Spinal cord (tissue), 10 donors: ENCODE measurements at places on chromosomes 4 and X. TPM values are rescaled to one million over a fixed set of nuclear protein-coding genes. Genes with fewer than 3 reads are reported as not detected.

GRCh38 chr4:8373973-8374545, 66.5 kb downstream of the ACOX3 start:
- no peak overlapping the region for H3K27ac ChIP-seq
- peaks cover 86% of the 10 kb centered on the region for H3K36me3 ChIP-seq
- H3K4me3 ChIP-seq: no peak overlapping the region
- no peaks in the 10 kb centered on the region for H3K27me3 ChIP-seq
- DNase-seq: no peak

DNA sequence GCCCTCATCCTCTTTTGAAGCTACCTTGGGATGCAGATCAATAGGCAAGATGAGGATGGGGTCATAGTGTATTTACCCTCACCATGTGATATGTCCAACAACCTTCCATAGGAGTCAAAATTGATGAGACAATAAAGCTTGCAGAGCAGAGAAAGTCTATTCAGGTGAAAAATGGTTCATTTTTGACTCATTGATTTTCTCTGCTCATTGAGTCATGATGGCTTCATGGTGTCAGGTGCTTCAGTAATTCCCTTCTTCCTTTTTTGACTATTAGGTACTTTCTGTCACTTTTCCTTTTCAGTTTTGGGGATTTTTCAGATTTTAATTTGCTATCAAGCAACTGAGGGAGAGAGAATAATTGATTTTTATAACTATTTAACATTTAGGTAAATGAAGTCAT, 55.9 kb upstream of the IL2 start:
- no peaks in the 10 kb centered on the region for H3K4me1 ChIP-seq
- H3K27ac ChIP-seq: no peak overlapping the region
- H3K4me3 ChIP-seq: no peak overlapping the region
- no peaks in the 10 kb centered on the region for H3K27me3 ChIP-seq
- DNase-seq: no peak

DNA sequence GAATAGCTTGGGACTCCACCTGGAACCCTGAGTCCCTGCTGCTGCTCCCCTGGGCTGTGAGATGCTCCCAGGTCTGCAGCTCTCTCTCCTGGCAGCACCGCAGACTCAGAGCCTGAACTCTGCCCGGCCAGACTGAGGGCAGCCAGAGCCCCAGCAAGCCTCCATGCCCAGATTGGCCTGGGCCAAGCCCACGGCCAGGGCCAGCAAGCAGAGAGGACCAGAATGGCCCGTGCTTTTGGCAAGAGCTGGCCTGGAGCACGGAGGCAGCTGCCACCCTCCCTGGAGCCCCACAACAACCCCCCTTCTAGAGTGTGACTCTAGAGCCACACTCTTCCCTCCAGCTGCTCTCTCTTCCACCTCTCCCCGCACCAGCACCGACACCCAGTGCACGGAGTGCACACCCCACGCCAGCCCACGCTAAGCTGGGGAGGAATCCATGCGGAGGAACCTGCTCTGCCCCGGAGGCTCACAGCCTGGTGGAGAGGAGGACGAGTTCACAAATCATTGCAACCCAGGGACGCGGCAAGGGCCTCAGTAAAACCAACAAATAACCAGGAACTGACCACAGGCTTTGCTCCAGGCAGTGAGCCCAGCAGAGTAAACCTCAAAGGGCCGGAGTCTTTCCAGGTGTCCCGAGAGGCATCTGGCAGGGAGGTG, 110.3 kb downstream of the HMX1 start:
- no peak overlapping the region for H3K4me3 ChIP-seq
- H3K27ac ChIP-seq: no peak overlapping the region
- no peaks in the 10 kb centered on the region for H3K27me3 ChIP-seq
- H3K4me1 ChIP-seq: no peaks in the 10 kb centered on the region
- DNase-seq: no peak

DNA sequence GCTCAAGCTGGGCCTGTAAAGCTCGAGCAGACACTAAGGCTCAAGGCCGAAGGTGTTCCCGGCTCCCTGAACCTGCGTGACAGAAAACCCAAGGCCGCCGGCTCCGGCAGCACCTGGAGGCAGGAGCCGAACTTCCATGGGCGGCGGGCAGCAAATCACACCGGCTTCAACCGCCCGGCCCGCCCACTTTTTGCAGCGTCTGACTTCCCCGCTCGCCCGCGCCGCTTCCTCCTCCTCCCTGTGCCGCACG, 940 bp upstream of the NSD2 start:
- peak overlapping the region; percentile 91 for H3K27ac ChIP-seq
- H3K4me1 ChIP-seq: peaks cover 14% of the 10 kb centered on the region
- peak overlapping the region; percentile 54 for H3K4me3 ChIP-seq
- peak; percentile 48 for DNase-seq
- no peaks in the 10 kb centered on the region for H3K36me3 ChIP-seq

- no peak overlapping the region for H3K27ac ChIP-seq
- H3K36me3 ChIP-seq: no peaks in the 10 kb centered on the region
- H3K27me3 ChIP-seq: no peaks in the 10 kb centered on the region
- peaks cover 10% of the 10 kb centered on the region for H3K4me1 ChIP-seq
- H3K4me3 ChIP-seq: no peak overlapping the region
- no peak for DNase-seq
Observed at GRCh38 chr4:145528601-145529000, 46.9 kb downstream of the SMAD1 start.

GRCh38 chr4:122652379-122652778, 31.5 kb upstream of the IL21 start:
- no peaks in the 10 kb centered on the region for H3K36me3 ChIP-seq
- DNase-seq: peak; percentile 13
- H3K4me1 ChIP-seq: no peaks in the 10 kb centered on the region
- no peak overlapping the region for H3K4me3 ChIP-seq
- H3K27ac ChIP-seq: no peak overlapping the region

DNA sequence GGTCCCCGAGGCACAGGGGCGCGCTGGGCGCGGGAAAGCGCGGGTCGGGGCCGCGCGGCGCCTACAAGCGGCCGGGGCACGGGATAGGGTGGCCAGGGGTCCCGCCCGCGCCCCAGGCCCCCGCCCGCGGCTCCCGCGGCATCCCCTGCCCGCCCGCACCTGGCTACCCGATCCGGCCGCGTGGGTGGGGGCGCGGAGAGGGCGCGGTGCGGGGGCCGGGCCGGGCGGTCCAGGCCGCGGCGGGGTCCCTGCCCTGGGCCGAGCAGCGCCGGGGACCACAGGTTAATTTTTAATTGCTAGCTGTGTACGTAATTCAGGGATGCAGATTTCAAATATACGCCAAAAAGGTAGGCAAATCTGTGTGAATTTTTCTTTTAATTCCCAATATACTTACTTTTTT, 44.3 kb upstream of the FAM47C start:
- H3K4me3 ChIP-seq: no peak overlapping the region
- DNase-seq: no peak
- H3K4me1 ChIP-seq: no peaks in the 10 kb centered on the region
- no peaks in the 10 kb centered on the region for H3K36me3 ChIP-seq
- H3K27me3 ChIP-seq: peaks cover 2% of the 10 kb centered on the region

The PRDM5 gene
- 53.0 TPM for total RNA-seq

The RAB40A gene
- 0.88 TPM for total RNA-seq

GRCh38 chr4:31183256-31183655, 463.1 kb downstream of the PCDH7 start:
- H3K27ac ChIP-seq: no peak overlapping the region
- no peaks in the 10 kb centered on the region for H3K36me3 ChIP-seq
- no peaks in the 10 kb centered on the region for H3K27me3 ChIP-seq
- H3K4me3 ChIP-seq: no peak overlapping the region

- H3K36me3 ChIP-seq: no peaks in the 10 kb centered on the region
- DNase-seq: no peak
- no peak overlapping the region for H3K4me3 ChIP-seq
- H3K27me3 ChIP-seq: peaks cover 24% of the 10 kb centered on the region
Observed at GRCh38 chrX:16999275-16999674, 52.8 kb downstream of the REPS2 start.

The TEX13C gene
- not detected for total RNA-seq

GRCh38 chrX:104309169-104309568, 54.4 kb upstream of the ESX1 start:
- no peak overlapping the region for H3K4me3 ChIP-seq
- no peaks in the 10 kb centered on the region for H3K36me3 ChIP-seq
- H3K27ac ChIP-seq: no peak overlapping the region

GRCh38 chr4:6495296-6495590, 22.8 kb upstream of the PPP2R2C start:
- no peaks in the 10 kb centered on the region for H3K36me3 ChIP-seq
- no peaks in the 10 kb centered on the region for H3K27me3 ChIP-seq
- no peak for DNase-seq
- no peak overlapping the region for H3K4me3 ChIP-seq

- no peak for DNase-seq
- H3K4me3 ChIP-seq: no peak overlapping the region
- H3K27ac ChIP-seq: no peak overlapping the region
Observed at GRCh38 chr4:141686146-141686775, 49.9 kb downstream of the IL15 start.

- DNase-seq: no peak
- no peak overlapping the region for H3K27ac ChIP-seq
- H3K4me1 ChIP-seq: no peaks in the 10 kb centered on the region
- peaks cover 3% of the 10 kb centered on the region for H3K36me3 ChIP-seq
Observed at GRCh38 chr4:184744236-184744635, 10.3 kb upstream of the CENPU start.

DNA sequence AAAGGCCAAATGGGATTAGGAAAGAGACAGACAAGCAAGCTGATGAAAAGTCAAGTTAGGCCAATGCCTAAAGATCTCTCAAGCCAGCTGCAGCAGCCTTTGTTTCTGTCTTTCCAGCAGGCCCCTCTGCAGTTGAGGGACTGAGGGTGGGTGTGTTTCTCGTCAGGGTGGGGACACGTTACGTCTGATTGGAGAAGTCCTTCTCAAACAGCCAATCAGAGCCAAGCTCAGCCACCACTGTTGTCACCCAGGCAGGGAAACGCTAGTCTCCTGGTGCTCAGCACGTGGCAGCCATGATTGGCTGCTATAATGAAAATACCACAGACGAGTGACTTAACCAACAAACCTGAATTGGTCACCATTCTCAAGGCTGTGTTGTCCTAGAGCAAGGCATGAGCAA, 177.1 kb upstream of the LCORL start:
- no peak overlapping the region for H3K4me3 ChIP-seq
- no peak for DNase-seq
- no peaks in the 10 kb centered on the region for H3K4me1 ChIP-seq
- no peaks in the 10 kb centered on the region for H3K27me3 ChIP-seq
- no peak overlapping the region for H3K27ac ChIP-seq

GRCh38 chr4:17809667-17810066, 890 bp downstream of the DCAF16 start:
- peaks cover 10% of the 10 kb centered on the region for H3K4me1 ChIP-seq
- no peaks in the 10 kb centered on the region for H3K27me3 ChIP-seq
- H3K36me3 ChIP-seq: no peaks in the 10 kb centered on the region
- DNase-seq: no peak
- H3K4me3 ChIP-seq: peak overlapping the region; percentile 91

DNA sequence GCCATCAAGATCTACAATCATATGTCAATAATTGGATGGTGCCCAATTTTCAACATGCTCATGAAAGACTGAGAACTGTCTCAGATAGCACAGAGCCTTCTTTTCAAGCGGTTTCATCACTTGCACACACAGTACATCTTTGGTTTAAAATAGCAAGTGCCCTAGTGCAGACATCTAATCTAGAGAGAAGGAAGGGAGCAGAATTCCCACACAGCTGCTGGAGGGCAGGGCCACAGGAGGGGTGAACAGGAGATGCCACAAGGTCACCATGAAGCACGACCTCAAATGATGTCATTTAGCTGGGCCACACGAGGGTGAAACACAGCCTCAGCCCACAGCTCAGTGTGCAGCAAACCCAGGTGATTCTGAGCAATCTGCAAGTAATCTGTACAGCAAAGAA, 24.3 kb downstream of the LEF1 start:
- no peak overlapping the region for H3K27ac ChIP-seq
- H3K4me3 ChIP-seq: no peak overlapping the region
- peaks cover 3% of the 10 kb centered on the region for H3K4me1 ChIP-seq
- H3K36me3 ChIP-seq: no peaks in the 10 kb centered on the region
- DNase-seq: no peak

- no peak overlapping the region for H3K27ac ChIP-seq
- H3K36me3 ChIP-seq: no peaks in the 10 kb centered on the region
- DNase-seq: no peak
Observed at GRCh38 chr4:74304095-74304625, 4.1 kb upstream of the EPGN start.

The TKTL2 gene
- total RNA-seq: 0.17 TPM

GRCh38 chr4:74660866-74661265, 133.5 kb downstream of the BTC start:
- no peak for DNase-seq
- H3K27ac ChIP-seq: no peak overlapping the region
- H3K27me3 ChIP-seq: no peaks in the 10 kb centered on the region
- H3K4me3 ChIP-seq: no peak overlapping the region
- no peaks in the 10 kb centered on the region for H3K4me1 ChIP-seq

The CYSLTR1 gene
- total RNA-seq: 20.2 TPM

GRCh38 chrX:39337451-39337850, 536.2 kb downstream of the MID1IP1 start:
- no peak overlapping the region for H3K4me3 ChIP-seq
- peak overlapping the region; percentile 41 for H3K27ac ChIP-seq
- no peaks in the 10 kb centered on the region for H3K36me3 ChIP-seq
- H3K27me3 ChIP-seq: peaks cover 8% of the 10 kb centered on the region
- H3K4me1 ChIP-seq: peaks cover 7% of the 10 kb centered on the region

The KLF3 gene
- 29.3 TPM for total RNA-seq

- H3K4me1 ChIP-seq: peaks cover 20% of the 10 kb centered on the region
- no peak for DNase-seq
- H3K27ac ChIP-seq: no peak overlapping the region
- no peak overlapping the region for H3K4me3 ChIP-seq
Observed at GRCh38 chr4:7752649-7753048, 187.0 kb downstream of the AFAP1 start.

The PDGFC gene
- 23.1 TPM for total RNA-seq

GRCh38 chr4:19158107-19158809, 1093.4 kb upstream of the SLIT2 start:
- no peak overlapping the region for H3K27ac ChIP-seq
- no peak overlapping the region for H3K4me3 ChIP-seq
- H3K36me3 ChIP-seq: no peaks in the 10 kb centered on the region
- no peaks in the 10 kb centered on the region for H3K27me3 ChIP-seq

The CCDC149 gene
- 21.6 TPM for total RNA-seq

- H3K36me3 ChIP-seq: peaks cover 3% of the 10 kb centered on the region
- peaks cover 21% of the 10 kb centered on the region for H3K4me1 ChIP-seq
- H3K27ac ChIP-seq: peak overlapping the region; percentile 68
- H3K4me3 ChIP-seq: no peak overlapping the region
Observed at GRCh38 chr4:76589402-76589801, 154.4 kb downstream of the SHROOM3 start.

The MAGEA10 gene
- total RNA-seq: not detected
